ENCODE measurements at places on chromosomes 16 and 17.

GRCh38 chr17:59512844-59513385 lies 52.5 kb upstream of the DHX40 start:
- no peak for DNase-seq

DNA sequence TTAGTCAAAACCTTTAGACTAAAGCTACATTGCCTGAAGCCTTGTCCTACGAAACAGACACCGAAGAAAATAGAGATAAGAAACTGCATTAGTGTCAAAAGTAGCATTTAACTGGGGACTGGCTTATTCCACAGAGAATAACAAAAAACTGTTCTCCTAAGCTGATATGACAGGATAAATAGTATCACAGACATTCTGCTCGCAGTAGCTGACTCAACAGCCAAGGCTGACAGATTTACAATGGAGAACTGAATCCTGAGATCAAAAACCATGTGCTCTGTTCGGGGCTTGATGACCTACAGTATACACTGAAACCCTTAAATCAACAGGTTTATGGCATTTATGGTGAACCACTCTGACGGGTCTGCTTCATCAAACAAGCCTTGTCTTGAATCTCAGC lies 25.5 kb downstream of the ADAMTS18 start:
- DNase-seq: no peak

DNA sequence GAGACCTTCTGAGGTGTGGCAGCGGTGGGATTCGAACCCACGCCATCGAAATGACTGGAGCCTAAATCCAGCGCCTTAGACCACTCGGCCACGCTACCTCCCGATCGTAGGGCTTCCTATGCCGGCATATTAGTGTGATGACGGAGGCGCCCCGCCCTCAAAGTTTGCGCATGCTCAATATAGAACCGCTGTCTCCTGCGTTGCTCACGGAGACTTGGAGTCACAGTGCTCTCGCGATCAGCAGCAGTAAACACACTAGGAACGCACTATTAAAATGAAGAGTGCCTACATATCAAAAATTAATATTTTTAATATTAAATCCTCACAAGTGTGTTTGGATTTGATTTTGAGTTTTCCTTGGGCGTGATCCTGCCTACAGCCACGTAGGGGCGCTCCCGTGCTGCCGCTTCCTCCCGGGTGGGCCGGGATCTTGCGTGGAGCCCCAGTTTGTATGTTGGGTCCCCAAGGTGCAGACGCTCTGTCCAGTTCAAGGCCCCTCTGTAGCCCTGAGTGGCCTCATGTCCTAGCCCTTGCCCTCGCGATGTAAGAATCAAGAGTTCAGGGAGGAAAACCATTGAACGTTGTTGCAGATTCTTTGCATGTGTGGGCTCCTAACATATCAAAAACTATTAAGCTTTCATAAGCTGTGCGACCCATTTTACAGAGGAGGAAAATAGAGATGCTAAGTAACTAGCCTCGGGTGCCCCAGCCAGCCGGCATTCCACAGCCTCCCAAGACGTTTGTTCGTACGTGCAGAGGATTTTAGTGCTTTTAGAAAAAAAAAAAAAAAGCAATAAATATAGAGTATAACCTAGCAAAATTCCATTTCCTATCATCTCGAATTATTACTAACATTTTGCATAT lies 10.2 kb upstream of the EEF2K start:
- DNase-seq: peak; percentile 82

GRCh38 chr16:60902114-60902513 lies 1134.1 kb downstream of the CDH8 start:
- DNase-seq: no peak

GRCh38 chr16:17775061-17775460 lies 304.3 kb upstream of the XYLT1 start:
- DNase-seq: no peak

DNA sequence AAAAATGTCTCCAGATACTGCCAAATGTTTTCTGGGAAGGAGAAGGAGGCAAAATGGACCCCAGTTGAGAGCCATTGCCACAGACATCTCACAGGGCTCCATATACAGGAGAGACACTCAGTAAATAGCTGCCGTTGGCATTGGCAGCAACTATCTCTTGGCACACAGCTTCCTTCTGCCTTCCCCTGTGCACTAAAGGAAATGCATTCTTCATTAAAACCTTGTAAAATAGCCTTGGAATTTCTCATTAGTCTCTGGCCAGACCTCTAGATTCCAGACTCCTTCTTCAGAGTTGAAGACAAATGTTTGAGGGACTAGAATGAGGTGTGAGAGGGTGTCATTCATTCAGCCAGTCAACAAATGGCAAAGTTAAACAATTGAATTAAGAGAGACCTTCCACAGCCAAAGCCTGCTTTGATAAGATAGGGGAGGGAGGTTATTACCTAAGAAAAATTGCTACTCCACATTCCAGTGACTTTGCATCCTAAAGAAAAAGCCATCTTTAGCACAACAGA lies 223.9 kb upstream of the HS3ST3A1 start:
- no peak for DNase-seq
